Stimulated activated CD4-positive, alpha-beta T cell treated with anti-CD3 and anti-CD28 coated beads, Interleukin-1b, Interleukin-23, amount 100 ng/mL, for 4 hours (primary cell): ENCODE measurements at places on chromosomes 7 and 10.

- no peak for DNase-seq
Observed at GRCh38 chr7:83643739-83644138, 5.2 kb downstream of the SEMA3E start.

DNA sequence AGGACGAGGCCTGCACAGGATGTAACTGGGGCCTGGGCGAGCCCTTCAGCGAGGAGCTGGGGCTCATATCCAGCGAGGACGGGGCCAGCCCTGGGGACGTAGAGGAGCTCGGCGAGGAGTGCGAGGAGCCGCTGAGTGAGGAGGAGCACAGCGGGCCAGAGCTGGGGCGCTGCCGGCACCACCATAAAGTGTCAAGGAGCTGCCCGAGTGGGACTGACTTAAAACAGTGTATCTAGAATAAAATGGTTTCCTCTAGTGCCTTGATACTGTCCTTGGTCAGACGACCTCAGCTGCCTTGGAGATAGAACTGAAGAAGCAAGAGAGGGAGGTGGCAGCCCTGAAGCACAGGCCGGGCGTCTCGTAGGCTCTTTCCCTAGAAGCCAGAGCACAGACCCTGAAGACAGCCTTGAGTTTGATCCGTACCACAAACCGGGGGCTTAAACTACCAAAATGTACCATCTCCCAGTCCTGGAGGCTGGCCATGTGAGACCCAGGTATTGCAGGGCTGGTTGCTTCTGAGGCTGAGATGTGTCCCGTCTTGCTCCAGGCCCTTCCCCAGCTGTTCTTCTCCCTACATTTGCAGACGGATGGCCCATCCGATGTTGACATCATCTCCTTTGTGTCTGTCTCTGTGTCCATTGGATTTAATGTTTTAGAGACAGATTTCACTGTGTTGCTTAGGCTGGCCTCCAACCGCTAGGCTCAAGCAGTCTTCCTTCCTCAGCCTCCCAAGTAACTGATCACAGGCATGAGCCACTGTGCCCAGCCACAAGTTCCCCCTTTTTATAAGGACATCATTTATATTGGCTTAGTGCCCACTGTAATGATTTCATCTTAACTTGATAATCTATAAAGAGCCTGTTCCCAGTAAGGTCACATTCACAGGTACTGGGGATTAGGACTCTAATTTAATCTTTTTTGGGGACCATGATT is 35.8 kb downstream of the DNAJB6 start:
- no peak for DNase-seq

DNA sequence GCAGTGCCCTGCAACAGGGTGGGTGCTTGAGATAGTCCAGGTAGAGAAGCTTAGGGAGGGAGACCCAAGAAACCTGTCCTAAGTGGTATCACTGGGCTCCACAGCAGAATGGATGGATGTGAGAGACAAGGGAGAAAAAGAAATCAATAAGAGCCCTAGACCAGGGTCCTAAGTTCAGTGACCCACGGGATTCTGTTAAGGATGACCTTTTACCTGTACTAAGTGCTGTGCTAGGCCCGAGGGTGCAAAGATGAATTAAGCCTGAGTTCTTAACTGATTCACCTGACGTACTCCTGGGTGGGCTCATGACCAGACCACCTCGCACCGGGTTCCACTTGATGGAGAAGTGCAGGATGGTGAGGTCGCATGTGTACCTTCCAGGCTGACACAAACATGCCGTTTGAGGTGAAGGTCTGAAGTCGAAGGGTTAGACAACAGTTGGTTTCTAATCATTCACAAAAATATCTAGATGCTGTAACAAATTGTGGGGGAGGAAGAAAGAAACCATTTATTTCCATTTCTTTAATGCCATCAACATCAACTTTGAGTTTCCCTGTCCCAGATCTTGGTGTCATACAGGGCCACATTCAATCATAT is 166.5 kb downstream of the HERPUD2 start:
- no peak for DNase-seq

- DNase-seq: no peak
Observed at GRCh38 chr10:130425169-130425568, 289.0 kb downstream of the GLRX3 start.

- DNase-seq: no peak
Observed at GRCh38 chr7:123348690-123349089, 148.9 kb upstream of the SLC13A1 start.

DNA sequence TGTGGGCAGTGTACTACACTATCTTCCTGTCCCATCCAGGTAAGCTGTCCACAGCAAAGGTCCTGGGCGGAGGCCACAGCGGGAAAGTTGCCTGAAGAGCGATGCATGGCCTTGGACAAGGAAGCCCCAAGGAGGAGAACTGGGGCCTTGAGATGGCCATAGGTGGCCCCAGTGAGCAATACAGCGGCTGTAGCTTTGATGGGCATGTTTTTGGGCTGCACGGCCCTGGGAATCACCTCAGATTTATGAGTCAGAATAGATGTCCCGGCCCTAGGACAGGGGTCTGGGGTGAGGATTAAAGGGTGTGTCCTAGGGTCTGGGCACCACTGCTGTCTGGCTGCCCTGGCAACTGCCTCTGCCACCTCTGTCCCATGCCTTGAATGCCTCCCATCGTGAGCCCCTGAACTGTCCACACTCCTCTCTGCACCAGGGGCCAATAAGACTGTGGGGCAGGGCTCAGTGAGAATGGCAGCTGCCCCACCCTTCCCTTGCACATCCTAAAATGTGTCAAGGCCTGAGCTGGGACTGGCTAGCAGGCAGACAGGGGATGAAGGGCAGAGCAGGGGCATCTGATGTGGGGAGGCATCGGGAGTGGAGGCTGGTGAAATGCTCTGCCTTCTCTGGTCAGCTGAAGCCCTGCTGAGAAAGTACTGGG is 9.4 kb upstream of the IRF5 start:
- no peak for DNase-seq

GRCh38 chr7:22277375-22277774 is 79.6 kb downstream of the RAPGEF5 start:
- DNase-seq: no peak

DNA sequence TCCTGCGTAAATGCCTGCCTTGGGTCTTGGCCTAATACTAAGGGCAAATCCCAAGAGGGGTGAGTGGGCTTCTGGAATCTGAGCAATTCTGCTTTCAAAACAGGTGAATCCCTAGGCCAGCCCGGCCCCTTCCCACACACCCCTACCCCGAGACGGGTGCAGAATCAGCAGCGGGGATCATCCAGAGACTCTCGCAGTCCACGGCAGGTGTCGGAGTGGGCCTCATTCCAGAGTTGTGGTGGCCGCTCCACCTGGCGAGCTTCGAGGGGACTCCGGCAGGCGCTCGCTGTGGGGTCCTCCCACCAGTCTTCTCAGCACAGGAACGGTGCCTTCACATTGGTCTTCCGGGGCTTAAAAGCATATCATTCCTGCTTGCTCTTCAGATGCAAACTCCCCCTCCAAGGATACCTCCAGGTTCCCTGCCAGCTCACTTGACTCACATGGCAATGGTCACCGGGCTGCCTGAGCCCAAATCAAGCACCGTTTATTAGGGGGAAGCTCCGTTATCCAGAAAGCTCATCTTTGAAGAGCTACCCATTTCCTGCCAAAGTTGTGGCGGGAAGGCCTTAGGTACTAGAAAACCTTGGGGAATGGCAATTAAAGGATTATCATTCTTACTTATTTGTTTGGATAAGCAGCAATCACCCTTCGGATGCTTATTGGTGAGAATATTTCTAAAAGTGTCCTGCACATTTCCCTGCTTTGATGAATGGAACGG is 67.6 kb downstream of the PRKAG2 start:
- no peak for DNase-seq

GRCh38 chr10:122419016-122419415 is 35.4 kb upstream of the ARMS2 start:
- DNase-seq: no peak

- DNase-seq: no peak
Observed at GRCh38 chr10:101986624-101986971, 69.4 kb downstream of the ARMH3 start.

DNA sequence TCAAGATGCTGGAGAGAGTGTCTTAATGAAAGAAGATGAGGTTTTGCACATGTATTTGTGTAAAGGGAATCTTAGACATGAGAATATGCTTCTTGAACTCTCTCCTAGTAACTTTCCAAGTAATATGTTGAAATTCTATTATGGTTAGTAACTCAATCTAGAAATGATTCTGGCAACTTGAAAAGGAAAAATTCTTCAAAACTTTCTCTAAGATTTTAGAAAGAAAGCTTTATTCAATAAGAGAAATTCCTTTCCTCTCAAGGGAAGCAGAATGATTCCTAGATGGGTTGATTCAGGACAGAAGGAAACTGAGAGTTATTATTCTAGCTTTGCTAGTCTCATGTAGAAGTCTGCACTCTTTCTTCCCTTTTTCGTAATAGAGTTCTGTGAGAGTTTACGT is 364.3 kb upstream of the PLXDC2 start:
- DNase-seq: no peak

DNA sequence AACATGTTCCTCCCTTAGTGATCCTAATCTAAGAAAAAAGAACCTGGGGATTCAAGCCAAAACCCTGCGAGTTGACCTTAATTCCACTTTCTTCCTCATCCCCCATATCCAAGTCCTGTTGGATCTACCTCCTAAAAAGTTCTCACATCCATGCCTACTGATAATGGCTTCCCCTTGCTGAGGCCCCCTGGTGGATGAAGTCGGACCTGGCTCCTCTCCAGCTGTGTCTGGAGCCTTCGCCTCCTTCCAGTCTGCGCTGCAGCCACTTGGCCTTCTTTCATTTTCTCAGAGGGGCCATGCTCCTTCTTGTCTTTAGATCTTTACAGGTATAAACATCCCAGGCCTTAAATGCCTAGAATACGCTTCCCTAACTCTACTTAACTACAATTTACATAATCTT is 8.1 kb downstream of the PDE1C start:
- DNase-seq: no peak

DNA sequence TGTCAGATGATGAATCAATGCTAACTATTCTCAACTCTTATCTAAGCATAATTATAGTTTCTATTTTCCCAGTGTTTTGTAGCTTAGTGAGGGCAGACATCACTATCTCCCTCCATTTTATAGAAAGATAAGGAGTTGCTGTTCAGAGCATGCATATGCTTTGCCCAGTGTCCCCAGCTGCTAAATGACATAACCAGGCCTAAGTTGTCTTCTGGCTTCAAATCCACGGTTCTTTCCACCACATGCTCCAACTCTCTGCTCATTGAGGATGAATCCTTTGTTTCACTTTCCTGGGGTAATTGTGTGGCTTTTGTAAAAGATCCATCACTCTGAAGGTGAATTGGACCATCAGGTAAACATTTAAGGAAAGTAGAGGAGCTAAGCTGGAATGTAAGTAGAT is 134.0 kb downstream of the SNX10 start:
- DNase-seq: no peak

DNA sequence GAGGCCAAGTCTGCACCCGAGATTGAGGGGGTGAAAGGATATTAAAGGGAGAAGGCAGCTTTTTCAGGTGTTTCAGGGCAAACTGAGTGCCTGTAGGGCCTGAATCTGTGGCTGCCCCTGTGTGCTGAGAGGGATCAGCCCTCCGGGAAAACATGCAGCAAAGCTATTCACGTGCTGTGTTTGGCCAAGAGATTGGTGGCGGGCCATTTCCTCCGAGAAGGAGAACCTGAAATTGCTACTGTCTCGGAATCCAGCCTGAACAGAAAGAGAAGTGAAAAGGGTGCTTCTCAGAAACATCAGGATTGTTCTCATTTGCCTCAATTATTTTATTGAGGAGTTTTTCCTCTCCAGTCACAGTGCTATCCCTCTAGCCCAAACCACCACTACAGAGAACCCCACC is 16.0 kb downstream of the GIMAP5 start:
- DNase-seq: no peak

DNA sequence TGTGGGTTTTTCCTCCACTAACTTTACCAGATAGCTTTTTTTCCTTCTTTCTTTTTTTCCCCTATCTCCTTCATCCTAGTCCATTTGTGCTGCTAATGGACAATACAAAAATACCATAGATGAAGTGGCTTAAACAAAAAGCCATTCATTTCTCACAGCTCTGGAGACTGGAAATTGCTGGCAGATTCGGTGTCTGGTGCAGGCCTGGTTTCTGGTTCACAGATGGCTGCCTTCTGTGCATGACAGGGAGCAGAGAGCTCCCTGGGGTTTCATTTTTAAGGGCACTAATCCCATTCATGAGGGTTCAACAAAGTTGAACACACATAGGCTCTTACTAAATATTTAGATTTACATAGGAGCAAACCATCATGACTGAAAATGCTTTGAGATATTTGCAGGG is 467.4 kb downstream of the TYW1 start:
- no peak for DNase-seq

GRCh38 chr7:11236680-11237079 is 263.0 kb downstream of the PHF14 start:
- DNase-seq: no peak

GRCh38 chr10:114870486-114870885 is 48.9 kb downstream of the FHIP2A start:
- DNase-seq: no peak

DNA sequence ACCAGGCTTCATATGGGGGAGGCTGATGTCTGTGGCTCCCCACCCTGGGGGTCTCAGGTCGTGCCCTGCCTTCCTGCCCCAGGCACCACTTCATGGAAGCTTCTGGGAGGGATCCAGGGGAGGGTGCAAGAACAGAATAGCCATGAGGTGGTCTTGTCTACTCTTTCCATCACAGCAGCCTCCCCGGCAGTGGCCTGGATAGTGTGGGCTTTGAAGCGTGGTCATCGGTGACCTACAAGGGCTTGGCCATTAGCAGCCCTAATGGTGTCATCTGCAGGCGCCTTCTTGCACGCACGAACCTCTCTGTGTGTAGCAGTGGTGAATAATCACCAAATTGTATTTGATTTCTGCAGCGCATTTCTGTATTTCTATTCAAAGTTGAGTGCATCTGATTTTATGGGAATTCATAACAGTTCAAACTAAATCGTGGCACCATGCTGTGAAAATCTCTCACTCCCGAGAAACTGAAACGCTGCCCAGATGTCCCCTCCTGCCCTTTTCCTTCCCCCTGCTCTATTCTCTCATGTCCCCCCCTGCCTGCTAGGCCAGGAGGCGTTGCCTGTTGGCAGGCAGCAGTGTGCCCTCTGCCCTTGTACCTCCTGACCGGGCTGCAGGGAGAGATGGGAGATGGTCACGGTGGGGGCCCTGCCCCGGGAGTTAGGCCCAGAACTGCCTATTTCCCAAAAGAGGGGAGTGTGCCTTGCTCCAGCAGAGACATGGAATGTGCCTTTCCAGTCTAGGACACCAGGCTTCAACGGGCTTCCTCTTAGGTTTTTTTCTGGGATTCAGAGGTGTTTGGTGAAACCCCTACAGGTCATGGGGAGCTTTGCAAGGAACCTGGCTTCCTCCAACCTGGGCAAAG is 34.8 kb downstream of the CDH23 start:
- DNase-seq: no peak
